ENCODE measurements at places on chromosomes 3 and 15.

GRCh38 chr3:133833267-133833666, 27.7 kb downstream of the SRPRB start:
- DNase-seq: no peak

GRCh38 chr15:91609231-91609630, 244.3 kb upstream of the SLCO3A1 start:
- no peak for DNase-seq

- no peak for DNase-seq
Measured at GRCh38 chr3:125140818-125141595, 71.5 kb downstream of the SLC12A8 start.

GRCh38 chr3:39126532-39127071, 19.1 kb downstream of the TTC21A start:
- DNase-seq: no peak

GRCh38 chr3:64431526-64432091, 206.3 kb upstream of the PRICKLE2 start:
- no peak for DNase-seq

GRCh38 chr3:7630351-7630911, 769.5 kb downstream of the GRM7 start:
- no peak for DNase-seq

GRCh38 chr3:154615471-154615870, 185.5 kb upstream of the GPR149 start:
- no peak for DNase-seq

DNA sequence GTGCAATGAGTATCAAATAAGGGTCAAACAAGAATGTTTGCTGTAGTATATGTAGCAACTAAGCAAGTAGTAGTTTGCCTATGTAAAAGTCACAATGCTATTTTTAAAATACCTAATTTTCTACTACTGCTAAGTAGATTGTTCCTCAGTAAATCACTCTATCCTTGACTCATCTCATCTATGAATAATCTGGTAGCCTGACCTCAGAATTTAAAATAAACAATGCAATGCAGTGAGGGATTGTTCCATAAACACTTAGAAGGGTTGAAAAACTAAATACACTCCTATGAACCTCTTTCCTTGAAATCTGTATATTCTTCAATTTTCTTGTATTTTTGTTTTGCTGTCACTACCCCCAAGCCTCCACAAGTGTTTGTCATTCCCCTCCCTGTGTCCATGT, 253.3 kb downstream of the TBC1D5 start:
- no peak for DNase-seq

DNA sequence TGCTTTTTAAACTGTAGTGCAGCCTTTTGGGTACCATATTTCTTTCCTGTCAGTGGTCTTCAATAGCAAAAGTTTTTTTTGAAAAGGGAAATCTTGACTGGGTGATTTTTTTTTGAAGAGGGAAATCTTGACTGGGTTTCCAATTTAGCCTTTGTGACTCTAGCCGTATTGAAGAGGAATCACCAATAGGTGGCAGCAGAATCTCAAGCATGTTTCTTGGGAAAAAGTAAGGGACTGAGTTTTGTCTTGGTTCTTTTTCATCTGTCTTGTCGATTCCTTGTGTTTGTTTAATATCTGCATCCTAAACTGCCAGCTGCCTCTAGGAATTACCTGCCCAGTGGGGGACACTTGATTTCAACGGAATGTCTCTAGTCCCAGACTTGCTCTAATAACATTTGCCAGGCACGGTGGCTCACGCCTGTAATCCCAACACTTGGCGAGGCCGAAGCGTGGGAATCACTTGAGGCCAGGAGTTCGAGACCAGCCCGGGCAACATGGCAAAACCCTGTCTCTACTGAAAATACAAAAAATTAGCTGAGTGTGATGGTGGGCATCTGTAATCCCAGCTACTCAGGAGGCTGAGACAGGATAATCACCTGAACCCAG, 89.2 kb downstream of the RBPMS2 start:
- no peak for DNase-seq

- no peak for DNase-seq
Measured at GRCh38 chr3:5607581-5607980, 420.1 kb downstream of the EDEM1 start.

GRCh38 chr3:60774617-60775016, 476.6 kb downstream of the FHIT start:
- DNase-seq: no peak

GRCh38 chr15:35698331-35698730, 152.4 kb upstream of the DPH6 start:
- no peak for DNase-seq

DNA sequence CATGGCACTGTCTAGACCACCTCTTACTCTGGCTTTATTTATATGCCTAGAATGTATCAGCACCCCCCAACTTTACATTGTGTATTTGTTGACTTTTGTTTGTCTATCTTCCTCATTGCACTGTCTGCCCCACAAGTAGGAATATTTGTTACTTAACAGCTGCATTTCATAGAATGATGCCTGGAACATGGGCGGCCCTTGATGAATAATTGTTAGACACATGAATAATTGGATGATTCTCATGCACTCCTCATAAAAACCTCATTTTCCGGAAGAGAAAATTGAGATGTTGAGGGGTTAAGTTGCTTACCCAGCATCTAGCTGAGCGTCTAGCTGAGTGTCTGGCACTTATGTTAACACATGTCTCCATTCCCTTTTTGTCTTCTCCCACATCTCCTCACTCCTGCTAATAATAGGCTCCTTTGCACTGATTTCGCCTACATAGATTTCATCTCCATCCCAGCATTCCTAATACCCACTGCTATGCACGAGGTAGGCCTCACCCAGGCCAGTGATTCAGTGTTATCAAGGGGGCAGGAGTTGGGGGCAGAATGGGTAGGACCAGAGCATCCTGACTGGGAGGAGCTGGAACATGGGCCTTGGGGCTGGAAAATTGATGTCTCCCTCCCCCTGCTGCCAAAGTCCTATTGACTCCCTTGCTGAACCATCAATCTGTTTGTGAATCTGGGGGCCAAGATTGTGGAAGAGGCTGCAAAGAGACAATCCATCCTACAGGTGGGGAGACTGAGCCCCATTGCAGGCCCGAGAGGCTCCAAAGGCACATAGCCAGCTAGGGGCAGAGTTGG, 7.8 kb upstream of the WNT7A start:
- DNase-seq: no peak

DNA sequence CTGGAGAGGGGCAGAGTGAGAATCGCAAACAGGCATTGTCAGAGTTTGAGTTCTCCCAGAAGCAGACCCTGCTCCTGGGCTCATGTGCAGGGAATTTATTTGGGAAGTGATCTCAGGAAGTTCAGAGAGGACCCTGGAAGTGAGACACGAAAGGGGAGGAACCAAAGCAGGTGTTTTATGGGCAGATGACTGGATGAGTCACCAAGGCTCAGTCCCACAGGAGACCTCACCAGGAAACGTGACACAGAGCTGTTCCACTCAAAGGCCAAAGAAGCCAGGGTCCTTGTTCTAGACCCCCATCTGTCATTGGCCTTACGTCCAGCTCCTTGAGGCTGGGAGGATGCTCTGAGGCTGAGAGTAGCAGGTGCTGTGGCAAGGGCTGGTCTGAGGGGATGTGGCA, 43.4 kb upstream of the SEC22A start:
- no peak for DNase-seq

DNA sequence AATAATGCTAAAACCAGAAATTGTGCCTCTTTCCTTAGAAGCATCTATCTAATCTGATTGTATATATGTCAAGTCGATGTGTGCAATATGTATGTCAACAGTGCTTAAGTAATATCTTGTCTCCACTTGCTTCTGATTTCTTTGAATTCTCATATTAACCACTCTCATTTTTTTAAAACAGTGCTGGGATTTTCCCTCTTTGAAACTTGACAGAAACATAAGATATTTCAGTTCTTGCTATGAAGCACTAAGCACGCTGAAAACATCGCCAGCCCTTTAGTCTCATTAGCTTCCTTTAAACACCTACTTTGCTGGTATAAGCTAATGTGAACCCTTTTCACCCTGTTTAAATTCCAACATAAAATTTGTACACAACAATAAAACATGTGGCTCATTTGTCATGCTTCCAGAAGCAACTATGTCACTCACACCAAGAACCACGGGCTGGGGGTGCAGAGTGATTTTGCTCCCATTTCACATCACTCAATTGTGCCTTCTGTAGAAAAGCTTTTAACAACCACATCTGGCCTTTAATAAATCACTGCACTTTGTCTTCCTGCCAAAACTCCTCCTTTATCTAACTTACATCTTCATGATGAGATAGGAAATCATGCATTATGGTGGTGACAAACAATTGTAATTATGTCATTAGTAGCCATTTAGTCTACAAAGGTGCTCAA, 185.2 kb downstream of the FOXP1 start:
- no peak for DNase-seq

- no peak for DNase-seq
Measured at GRCh38 chr3:117084739-117085270, 375.2 kb downstream of the TUSC7 start.

DNA sequence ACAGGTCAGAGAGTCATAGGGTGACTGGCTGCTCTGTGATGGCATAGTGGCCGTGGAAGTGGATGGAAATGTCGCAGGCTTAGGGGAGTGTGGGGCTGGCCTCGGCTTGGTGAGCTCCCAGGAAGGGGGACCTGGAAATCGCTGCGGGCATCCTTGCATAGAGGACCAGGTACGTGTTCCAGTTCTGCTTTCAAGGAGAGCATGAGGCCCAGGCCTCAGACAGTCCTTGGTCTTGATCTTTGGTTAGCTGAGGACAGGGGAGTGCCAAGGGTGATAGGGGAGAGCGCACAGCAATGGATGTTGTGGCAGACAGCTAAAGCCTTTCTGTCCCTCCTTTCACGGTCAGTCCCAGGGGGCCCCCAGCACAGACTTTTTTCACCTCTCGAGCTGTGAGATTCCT, 110.5 kb downstream of the SNRPN start:
- no peak for DNase-seq

GRCh38 chr3:42403737-42404136, 6.7 kb downstream of the LYZL4 start:
- no peak for DNase-seq

- no peak for DNase-seq
Measured at GRCh38 chr3:136276049-136276755, 26.1 kb downstream of the PCCB start.

DNA sequence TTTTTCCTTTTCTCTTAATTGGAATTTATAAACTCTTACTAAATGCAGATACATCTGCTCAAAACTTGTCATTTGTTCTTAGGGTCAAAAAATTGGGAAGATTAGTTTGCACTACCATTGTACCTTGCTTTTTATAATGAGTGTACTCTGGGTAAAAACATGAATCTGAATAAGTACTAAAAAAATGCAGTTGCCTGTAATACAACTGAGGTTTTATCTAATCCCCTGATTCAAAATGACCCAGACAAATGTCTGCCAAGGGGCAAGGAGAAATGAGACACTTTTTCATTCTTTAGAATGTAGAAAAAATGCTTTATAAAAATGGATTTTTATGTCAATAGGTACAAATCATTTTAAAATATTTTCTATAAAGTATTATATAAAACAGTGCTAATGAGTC, 42.4 kb downstream of the RASA2 start:
- DNase-seq: no peak

DNA sequence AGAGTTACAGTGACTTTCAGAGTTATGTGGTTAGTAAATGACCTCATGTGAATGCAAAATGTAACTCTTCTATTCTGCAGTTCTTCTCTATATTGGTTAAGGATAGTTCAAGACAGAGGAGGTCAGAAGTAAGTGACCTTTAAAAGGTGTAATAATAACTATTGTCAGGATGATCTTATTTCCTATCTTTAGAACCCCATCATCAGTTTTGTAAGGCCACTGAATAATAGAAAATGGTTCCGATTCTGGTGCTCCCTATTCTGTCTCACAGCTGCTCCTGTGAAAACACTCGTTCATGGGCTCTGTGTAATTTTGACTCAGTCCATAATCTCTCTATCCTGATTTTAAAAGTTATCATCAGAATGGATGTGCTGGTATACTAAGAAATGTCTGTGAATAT, 463.3 kb downstream of the LPP start:
- DNase-seq: no peak

DNA sequence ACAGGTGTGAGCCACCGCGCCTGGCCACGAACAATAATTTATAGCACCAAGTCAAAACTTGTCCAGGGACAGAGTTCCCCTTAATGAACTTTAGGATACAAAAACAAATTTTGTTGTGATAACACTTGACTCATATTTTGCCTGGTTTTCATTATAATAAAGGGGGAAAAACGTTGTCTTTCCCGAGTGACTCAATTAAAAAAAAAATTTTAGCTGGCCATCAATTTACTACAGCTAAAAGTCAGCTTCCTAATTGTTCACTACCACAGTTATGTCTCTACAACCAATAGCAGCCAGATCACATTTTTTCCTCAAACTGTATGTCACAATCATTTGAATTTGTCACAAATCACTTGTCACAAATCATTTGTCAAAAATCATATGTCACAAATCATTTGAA, 116.0 kb downstream of the P3H2 start:
- DNase-seq: no peak

GRCh38 chr3:56484525-56485032, 16.3 kb upstream of the ERC2 start:
- no peak for DNase-seq

DNA sequence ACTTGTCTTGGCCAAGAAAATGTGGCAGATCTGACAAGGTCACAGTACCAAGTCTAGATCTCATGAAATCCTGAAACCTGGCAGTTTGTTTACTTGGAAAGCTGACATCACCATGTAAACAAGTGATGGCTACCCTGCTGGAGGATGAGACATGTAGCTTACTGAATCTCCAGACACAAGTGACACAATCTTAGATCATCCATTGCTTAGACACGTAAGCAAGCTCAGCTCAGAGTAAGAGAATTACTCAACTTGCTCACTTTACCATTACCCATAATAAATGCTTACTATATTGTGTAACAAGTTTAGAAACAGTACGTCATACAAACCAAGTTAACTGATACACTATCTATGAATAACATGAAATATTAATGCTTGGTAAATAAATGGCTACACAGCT, 263.8 kb downstream of the TBC1D5 start:
- no peak for DNase-seq
